SK-MEL-5 (cell line): ENCODE measurements at places on chromosomes 11 and 22. TPM values are rescaled to one million over a fixed set of nuclear protein-coding genes. Genes with fewer than 3 reads are reported as not detected.

The DDT gene
- 397 and 481 TPM in 2 replicates for total RNA-seq

The SAA2 gene
- total RNA-seq: not detected in 2 replicates

The CREB3L1 gene
- total RNA-seq: 0.13 TPM in 1 of 2 replicates, not detected in the other

The SLC22A25 gene
- total RNA-seq: not detected in 2 replicates

The NLRP14 gene
- 0.08 TPM in 2 replicates for total RNA-seq

The ANKK1 gene
- total RNA-seq: not detected in 2 replicates

The KREMEN1 gene
- 23.0 and 23.5 TPM in 2 replicates for total RNA-seq

DNA sequence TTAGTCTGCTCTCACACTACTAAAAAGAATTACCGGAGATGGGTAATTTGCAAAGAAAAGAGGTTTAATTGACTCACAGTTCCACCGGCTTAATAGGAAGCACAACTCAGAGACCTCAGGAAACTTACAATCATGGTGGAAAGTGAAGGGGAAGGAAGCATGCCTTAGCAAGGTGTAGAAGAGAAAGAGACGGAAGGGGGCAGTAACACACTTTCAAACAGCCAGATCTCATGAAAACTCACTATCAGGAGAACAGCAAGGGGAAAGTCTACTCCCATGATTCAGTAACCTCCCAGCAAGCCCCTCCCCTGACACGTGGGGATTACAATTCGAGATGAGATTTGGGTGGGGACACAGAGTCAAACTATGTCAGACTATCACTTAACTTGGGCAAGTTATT is 236.6 kb upstream of the ANO3 start:
- no peak for DNase-seq

DNA sequence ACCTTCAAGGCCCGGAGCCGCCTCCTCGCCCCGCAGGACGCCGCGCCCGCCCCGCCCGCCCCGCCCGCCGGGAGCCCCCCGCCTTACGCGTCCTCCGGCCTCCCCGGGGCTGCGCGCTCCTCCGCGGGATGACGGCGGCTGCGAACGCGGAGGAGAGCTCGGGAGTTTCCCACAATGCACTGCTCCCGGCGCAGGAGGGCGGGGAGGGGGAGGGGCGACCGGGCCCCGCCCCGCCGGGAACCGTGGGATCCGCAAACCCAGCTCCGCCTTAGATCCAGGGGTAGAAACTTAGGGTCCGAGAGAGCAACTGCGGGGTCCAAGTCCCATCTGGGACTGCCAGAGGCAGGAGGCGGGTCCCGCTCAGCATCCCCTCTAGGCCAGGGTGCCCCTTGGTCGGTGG is at the start of gene CEND1:
CEND1 (minus strand) TSS at position 148 of the 400 bp plus-strand sequence. CDS start 1,514 bp downstream, outside the sequence.
- DNase-seq: peak; percentile 43

GRCh38 chr11:101482556-101483124 is 101.2 kb downstream of the TRPC6 start:
- DNase-seq: no peak

DNA sequence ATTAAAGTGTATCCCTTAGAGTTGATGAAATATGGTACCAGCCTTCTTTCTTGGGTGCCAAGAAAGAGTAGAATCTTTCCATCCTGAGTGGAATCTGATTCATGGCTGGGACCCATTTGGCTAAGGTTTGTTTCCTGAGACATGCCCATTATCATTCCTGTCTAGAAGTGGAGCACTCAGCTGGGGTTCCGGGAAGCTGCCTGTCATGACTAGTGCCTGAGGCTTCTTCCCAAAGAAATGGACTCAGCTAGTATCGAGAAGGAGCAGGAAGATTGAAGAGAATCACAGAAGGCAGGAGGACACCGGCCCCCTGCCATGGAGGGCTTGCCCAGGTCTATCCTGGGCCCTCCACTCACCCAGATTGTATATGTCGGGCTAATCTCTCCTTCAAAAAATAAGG is 57.6 kb downstream of the KREMEN1 start:
- peak; percentile 22 for DNase-seq

GRCh38 chr11:80451105-80451504 is 1010.3 kb upstream of the TENM4 start:
- DNase-seq: no peak

DNA sequence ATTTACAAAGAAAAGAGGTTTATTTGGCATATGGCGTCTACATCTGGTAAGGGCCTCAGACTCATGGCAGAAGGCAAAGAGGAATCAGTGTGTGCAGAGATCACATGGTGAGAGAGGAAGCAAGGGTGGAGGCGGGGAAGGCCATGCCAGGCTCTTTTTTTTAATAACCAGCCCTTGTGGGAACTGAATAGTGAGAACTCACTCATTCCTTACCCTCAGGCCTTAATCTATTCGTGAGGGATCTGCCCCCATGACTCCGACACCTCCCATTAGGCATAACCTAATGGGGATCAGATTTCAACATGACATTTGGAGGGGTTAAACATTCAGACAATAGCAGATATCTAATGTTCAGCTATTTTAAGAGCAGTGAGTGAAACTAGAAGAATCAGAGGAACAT is 55.7 kb downstream of the ATM start:
- DNase-seq: peak; percentile 97

GRCh38 chr11:130549393-130549999 is 101.1 kb downstream of the ADAMTS15 start:
- DNase-seq: peak; percentile 6

- DNase-seq: peak; percentile 21
These were observed 1.1 kb downstream of the FXYD2 start for GRCh38 chr11:117823294-117823945.

DNA sequence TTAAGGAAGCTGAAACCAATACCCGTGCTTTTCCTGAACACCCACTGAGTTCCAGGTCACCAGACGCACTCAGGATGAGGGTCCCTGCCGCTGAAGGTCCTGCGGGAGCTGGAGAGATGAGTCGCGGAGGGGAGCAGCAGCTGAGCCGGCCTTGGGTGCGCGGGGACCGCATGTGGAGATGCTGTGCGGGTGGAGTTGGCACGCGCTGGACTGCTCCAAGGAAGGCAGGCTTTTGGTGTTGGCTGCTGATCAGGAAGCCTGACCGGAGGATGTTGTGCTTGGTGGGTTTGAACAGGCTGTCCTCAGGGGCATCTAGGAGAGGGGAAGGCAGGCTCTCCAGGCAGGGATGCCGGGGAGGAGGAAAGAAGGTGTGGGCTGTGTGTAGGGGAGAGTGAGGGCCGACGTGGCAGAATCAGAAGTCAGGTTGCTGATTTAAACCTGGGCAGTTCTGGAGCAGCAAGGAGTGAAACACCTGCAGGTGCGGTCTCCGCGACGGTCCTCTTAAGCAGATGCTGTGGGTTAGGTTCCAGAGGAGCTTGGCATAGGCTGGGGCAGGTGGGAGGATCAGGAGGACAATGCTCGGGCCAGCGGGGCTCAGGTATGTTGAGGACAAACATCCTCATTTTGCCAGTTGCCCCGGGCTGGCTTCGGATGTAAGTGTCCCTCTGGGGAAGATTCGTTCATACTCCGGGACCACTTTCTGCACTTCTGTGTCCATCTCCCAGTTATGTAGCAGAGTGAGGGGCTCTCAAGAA is 197.5 kb upstream of the B3GAT1 start:
- no peak for DNase-seq

GRCh38 chr11:42806191-42806590 is 505.6 kb upstream of the API5 start:
- DNase-seq: no peak

GRCh38 chr22:45169591-45170466 is 6.1 kb downstream of the NUP50 start:
- DNase-seq: no peak

GRCh38 chr11:46421257-46421880 is 29.8 kb upstream of the CHRM4 start:
- DNase-seq: no peak

DNA sequence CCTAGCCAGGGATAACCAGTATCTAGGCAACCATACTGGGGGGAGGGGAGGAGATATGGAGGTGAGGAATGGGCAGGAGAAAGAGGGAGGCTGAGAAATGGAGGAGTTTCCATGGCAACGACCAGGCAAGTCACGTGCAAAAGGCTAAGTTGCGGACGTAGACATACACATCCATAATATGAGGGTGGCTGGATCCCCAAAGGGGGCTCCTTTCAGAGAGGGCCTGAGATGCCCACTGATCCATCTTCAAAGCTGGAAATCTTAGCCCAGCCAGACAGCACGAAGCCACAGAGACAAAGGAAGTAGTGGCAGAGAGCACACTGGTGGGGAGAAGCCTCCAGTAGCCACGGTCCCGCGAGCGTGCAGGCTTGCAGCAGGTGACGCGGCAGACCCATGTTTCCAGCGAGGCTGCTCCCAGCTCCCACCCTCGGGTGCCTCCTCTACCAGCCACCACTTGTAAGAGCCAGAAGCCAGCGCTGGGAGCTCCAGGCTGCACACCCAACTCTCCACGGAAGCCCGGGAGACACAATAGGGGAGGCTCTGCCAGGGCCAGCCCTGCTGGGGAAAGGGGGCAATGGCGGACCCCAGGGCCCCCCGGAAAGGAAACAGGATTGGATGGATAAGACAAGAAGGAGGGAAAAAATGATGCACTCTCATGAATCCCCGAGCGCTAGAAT is 938 bp downstream of the FXYD6 start:
- no peak for DNase-seq

DNA sequence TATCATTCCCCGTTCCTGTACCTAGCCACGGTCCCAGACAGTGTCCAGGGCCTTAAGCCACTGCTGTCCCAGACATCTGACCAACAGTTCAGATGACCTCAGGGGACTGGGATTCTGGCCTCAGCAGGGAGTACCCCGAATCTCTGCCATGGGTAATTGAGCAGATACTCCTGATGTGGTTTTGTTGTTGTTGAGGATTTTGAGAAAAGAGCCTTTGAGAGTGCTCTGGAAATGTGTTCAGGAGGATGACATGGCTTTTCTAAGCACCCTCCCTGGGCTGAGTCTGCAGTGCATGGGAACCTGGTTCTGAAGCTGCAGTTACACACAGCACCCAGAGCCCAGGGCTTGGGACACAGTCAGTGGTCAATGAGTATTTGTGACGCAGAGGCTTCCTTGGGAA is 30.4 kb downstream of the ADAMTS15 start:
- no peak for DNase-seq

DNA sequence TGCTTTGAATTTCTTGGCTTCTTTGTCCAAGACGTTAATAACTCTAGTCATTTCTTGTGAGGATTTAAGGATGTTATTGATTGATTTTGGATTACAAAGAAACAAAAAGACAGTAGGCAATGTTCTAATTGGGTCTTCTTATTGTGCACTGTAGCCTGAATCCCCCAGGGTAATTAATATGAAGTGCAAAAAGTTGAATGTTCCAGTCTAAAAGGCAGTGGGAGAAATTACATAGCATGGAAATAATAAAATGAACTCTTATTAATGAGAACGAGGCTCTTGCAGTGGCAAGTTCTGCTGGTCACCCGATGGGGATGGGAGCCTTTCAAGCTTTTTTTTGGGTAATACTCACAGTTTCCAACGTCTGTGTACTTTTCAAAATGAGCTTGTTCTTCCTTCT is 45.6 kb downstream of the UBASH3B start:
- no peak for DNase-seq

DNA sequence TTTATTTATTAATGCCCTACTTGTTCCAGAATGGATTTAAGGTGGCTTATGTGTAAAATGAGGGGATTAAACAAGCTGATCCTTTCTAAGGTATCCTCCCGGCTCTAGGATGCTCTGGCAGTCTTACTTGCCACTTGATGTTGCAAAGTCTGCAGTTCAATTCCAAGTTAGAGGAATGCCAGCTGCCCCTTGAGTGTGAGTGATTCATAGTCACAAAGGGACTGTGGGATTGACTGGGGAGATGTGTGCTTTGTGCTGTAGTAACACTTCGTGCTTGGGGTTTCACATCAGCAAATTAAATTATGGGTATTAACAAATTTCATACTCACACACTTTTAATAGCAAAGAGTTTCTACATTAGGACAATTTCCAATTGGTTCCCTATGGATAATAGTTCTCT is 550.8 kb upstream of the CADM1 start:
- DNase-seq: no peak

- DNase-seq: no peak
These were observed 60.7 kb downstream of the STK33 start for GRCh38 chr11:8533332-8533731.

DNA sequence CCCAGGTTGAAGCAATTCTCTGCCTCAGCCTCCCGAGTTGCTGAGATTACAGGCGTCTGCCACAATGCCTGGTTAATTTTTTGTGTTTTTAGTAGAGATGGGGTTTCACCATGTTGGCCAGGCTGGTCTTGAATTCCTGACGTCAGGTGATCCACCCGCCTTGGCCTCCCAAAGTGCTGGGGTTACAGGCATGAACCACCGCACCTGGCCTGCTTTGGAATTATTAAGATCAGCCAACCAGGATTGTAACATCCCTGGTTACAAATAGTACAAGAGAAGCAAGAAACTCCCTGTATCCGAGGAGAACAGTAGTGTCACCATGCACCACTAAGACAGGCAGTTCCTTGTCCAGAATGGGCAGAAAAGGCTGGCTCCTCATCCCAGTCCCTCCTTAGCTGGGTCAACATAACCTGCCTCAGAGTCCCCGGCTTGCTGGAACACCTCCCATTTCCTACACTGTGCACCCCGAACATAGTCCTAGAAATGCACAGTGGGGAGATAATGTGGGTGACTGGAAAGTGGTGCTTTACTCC is 77.2 kb upstream of the INCENP start:
- DNase-seq: no peak

DNA sequence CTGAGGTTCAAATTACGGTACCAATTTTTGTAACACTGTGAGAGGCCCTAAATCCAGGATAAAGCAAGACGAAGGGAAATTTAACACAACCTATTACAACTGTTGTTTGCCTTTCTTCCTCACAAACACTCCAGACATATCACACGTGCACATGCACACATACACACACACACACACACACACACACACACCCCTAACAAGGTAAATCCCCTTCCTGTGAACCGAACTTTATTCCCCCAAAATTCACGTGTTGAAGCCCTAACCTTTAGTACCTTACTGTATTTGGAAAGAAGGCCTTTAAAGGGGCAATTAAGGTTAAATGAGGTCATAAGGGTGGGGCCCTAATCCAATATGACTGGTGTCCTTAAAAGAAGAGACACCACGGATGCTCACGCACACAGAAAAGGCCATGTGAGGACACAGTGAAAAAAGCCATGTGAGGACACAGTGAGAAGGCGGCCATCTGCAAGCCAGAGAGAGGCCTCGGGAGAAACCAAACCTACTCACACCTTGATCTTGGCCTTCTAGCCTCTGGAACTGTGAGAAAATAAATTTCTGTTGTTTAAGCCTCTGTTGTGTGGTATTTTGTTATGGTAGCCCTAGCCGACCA is 1.8 kb downstream of the SERGEF start:
- no peak for DNase-seq

GRCh38 chr22:40718250-40719204 is 39.2 kb downstream of the MCHR1 start:
- DNase-seq: no peak

DNA sequence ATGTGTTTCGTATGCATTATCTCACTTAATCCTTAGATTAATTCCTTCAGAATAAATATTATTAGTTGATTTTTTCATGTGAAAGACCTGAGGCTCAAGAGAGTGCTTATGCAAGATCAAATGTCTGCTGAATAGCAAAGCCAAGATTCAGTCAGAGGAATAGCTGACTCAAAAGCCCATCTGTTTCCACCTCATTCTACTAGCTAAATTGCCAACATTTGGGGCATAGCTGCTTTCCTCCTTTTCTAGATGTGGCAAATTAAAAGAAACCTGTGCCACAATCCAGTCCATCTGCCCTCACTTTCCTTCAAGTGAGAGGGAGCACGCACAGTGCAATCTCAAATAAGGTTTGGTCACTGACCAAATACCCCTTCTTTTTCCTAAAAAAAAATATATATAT is 121.1 kb downstream of the PAX6 start:
- no peak for DNase-seq
